ENCODE measurements at places on chromosomes 16 and 17. TPM values are rescaled to one million over a fixed set of nuclear protein-coding genes. Genes with fewer than 3 reads are reported as not detected.

KRTAP4-3 gene
- total RNA-seq, result not detected

KCNJ18 gene
- total RNA-seq, result not detected

KIF19 gene
- not detected for total RNA-seq

IL17C gene
- total RNA-seq, result not detected

TMEM204 gene
- not detected for total RNA-seq

MYH8 gene
- total RNA-seq, result not detected

ZNF287 gene
- total RNA-seq, result 13.7 TPM

GLTPD2 gene
- not detected for total RNA-seq

FOXL1 gene
- 1.7 TPM for total RNA-seq

KRTAP2-3 gene
- total RNA-seq, result not detected

HIRIP3 gene
- total RNA-seq, result 15.4 TPM

CDH11 gene
- 0.14 TPM for total RNA-seq

TMEM132E gene
- total RNA-seq, result not detected

GPRC5C gene
- 85.4 TPM for total RNA-seq

PPL gene
- total RNA-seq, result 2.4 TPM

HERPUD1 gene
- total RNA-seq, result 80.5 TPM

DRC3 gene
- total RNA-seq, result 2.2 TPM

INCA1 gene
- total RNA-seq, result 1.3 TPM

CDH1 gene
- 4.2 TPM for total RNA-seq

NPIPA2 gene
- total RNA-seq, result 1.9 TPM

LITAFD gene
- total RNA-seq, result not detected

SDR42E2 gene
- not detected for total RNA-seq

CPNE2 gene
- 47.9 TPM for total RNA-seq

RAB11FIP4 gene
- 1.6 TPM for total RNA-seq

Data from A549 treated with CORT108297 at 1 μM for 4 hours (cell line).